ENCODE measurements at places on chromosomes 6 and 20.

DNA sequence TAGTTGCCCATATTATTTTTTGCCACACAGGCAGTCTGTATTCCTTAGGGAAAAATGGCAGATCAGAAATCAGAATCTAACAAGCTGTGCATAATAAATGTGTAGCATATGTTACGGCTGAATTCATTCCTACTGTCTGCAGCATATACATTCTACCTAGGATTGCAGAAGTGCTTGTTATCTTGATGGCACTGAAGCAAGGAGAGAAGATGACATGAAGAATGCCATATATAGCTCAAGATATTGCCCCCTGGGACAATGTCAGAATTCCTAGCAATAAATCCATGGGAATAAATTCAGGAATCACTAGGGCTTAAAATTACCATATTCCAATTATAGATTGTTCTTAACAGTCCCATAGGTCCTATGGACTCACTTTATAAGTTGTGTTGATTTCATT is 293.0 kb upstream of the CNR1 start:
- DNase-seq: no peak

DNA sequence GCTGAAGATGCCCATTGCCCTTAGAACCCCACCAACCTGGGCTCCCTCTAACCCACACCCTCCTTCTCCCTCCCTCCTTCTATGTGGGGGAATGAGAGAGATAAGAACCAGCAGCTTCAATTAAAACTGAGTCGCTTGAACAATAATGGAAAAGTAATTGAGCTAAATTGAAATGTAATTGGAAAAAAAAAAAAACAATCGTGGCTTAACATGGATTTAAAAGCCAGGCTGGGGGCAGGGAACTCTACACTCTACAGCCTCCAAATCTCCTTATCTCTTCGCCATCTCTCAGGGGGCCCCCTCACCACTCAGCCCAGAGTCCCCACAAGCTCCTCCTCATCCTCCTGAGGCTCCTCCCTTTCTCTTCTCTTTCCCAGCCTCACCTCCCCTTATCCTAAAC is 83.2 kb downstream of the MDGA1 start:
- no peak for DNase-seq

DNA sequence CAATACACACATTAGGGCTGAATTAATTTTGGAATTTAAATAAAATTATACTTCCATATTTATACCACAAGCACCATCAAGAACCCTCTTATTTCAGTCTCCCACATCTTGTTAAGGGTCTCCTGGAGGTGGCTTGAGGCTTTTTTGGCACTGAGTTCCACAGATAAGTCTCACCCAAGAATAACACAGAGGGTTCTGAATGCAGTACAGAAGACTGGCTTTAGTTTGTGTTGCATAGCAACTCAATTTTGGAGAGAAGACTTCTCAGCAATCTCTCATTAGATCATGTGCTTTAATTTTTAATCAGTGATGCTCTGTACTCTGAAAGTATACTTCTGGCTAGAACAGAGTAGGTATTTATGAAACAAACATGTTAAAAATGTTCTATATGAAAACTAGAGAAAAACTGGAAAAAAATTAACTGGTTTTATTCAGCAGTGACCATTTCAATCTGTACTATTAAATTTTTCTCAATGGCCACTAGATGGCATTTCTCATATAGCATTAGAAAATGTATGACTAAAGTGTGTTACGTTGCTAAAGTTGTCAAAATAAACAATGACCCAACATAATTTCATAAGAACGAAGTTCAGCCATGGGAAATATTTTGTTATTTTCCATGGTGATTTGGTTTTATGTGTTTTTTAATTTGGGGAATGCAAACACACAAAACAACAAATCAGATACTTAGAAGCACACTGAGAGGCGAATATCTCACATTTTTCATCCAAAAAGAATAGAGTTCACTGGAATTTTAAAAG is 32.7 kb upstream of the MAP7 start:
- no peak for DNase-seq

GRCh38 chr20:18957328-18957727 is 143.7 kb downstream of the SCP2D1 start:
- DNase-seq: no peak

GRCh38 chr6:73691512-73691911 is 4.5 kb upstream of the CD109 start:
- DNase-seq: no peak

Measured in mucosa of gallbladder (tissue), 1 donor.